Activated CD4-positive, alpha-beta T cell treated with anti-CD3 and anti-CD28 coated beads for 1 hour (primary cell): ENCODE measurements at places on chromosomes 7 and 10.

DNA sequence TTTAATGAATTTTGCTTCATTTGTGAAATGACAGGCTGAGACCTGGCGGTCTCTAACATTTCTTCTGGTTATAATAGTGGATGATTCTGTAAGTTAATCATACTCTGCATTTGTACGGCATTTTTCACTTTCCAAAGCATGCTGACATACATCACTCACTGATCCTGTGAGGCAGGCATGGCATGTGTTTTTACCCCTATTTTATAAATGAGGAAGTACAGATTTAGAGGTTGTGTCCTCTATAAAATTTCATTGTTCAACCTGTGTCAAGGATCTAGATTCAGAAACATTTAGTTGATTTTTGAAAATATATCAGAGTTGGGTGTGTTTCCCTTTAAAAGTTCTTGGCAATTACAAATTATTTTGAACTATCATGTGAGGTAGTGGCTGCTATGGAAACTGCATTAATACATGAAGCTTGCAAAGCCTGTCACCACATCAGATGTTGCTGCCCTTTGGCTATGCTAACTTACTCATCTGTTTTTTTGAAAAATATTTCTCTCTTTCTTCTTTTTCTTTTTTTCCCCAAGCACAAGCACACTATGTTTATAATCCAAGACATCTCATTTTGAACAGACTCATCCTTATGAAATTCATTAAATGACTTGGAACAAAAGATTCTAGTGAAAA, 172.7 kb downstream of the GNAI1 start:
- no peak for DNase-seq

DNA sequence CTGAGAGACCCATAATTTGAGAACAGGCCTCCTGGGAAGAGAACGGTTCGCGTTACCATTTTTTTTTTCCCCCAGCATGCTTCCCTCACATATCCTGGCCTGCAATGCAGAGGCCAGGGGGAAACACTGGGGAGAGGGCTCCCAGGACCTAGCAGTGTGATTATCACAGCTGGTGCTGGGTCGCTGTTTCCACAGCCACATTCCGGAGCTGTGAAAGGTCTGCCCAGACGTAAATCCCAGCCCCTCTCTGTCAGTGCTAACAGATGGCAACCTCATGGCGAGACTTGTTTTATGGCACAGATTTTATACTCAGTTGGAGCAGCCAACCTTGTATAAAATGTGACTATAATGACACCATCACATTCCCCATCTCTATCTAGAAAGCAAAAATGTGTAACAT, 150.5 kb downstream of the PLXDC2 start:
- no peak for DNase-seq

GRCh38 chr10:1557081-1557480, 180.2 kb downstream of the ADARB2 start:
- DNase-seq = no peak

- no peak for DNase-seq
Observed at GRCh38 chr10:96470116-96470743, 43.5 kb downstream of the TLL2 start.

DNA sequence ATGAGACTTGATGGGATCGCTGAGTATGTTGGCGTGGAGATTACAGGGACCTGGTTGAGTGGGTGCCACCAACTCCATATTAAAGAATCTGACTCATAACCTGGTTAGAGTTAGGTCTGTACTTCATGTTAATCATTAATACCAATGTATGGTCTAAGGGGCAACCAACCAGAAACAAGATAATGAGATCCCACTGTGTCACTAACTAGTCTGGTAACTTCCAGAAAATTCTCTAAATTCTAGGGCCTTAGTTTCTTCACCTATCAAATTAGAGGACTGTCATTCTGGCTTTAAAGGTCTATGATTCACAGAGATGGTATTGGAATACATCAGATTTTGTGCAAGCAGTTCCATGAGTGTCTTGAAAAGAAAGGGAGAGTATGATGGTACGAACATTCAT, 102.2 kb downstream of the SNX10 start:
- no peak for DNase-seq

DNA sequence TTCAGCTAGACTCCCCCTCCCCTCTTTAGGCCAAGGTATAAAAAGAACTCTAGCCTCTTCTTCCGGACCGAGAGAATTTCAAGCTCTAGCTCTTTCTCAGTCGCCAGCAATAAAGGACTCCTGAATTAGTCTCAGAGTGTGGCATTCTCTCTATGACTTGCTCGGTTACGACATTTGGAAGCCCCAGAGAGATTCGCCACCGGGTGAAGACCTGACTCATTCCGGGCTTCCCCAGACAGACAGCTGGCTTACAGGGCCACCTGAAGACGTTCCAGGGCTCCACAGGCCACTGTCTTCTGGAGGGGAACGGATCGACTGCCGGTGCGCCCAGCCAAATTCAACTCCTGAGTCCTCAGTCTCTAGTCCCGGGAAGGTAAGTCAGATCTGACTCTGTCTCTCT, at the start of gene AKR1B15:
Gene AKR1B15 (plus strand): TSS at position 234 of the 400 bp plus-strand sequence. CDS start 15,510 bp downstream, outside the sequence.
- no peak for DNase-seq

DNA sequence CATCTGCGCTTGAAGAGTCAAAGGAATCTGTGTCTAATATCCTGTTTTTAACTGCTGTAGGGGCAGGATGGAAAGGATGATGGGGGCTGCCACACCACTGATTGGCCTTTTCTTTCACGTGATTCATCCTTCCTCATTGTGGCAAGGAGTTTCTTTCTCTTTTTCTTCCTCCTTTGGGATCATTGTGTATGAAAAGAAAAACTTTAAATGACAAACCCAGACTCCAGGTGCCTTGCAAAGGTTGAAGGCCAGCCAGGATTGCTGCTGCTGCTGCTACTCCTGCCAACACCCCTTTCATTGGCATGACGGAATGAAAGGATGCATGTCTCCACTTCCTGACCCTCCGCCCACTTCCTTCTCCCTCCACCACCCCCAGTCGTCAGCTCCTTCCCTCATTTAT, 6.5 kb upstream of the OIT3 start:
- DNase-seq = no peak

DNA sequence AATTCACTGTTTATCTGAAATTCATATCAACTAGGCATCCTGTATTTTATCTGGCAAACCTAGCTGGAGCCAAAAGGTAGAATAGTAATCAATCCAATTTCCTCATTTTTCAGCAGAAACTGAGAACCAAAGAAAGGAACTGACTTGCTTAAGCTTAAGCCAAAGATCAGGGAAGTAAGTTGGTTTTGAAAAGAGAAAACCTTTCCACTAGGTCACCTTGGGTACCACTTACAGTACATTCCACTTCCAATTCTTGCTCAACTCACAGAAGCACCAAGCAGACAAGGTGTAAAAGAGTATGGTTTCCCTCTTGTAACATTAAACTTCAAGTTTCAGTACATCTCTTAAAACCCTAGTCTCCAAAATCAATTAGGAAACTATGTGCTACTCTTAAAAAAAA, 79.6 kb downstream of the ZFAND4 start:
- no peak for DNase-seq

DNA sequence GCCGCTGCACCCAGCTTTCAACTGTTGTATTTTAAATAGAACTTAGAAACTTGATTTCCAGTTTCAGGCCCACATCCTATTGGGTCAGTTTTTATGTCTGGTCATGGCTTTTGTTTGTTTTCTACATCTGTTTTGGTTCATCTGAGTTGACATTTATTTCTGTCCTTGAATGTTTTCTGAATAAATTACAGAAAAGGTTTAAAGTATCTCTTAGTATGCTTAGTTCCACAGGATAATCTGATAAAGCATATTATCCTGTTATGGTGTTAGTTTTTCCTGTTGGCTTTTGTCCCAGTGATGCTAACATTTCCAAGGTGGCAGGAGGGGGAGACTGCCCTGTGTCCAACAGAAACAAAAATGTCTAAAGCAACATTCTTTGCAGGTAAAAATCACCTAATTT, 733.2 kb downstream of the INHBA start:
- DNase-seq = no peak

DNA sequence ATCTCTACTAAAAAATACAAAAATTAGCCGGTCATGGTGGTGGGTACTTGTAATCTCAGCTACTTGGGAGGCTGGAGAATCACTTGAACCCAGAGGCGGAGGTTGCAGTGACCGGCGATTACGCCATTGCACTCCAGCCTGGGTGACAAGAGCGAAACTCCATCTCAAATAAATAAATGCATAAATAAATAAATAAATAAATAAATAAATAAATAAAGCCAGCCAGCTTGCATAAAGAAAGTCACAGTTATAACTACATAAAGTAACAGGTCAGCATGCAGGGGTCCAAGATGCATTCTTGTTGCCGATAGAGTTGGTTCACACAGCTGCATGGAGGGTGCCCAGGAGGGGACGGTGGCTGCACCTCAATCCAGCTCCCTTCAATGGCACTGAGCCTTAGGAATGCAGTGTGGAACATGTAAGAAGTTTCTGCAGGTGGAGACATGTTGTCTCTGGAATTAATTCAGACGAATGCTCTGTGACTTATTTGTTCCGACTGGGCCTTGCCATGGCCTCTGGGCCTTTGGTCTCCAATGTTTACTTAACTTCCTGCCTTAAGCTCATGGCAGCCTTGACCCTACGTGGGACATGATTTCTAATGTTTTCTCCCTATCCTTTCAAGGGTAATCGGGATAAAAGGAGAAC, 159.6 kb upstream of the PRKCQ start:
- no peak for DNase-seq

GRCh38 chr10:89164920-89165319, 42.2 kb downstream of the CH25H start:
- DNase-seq = no peak

DNA sequence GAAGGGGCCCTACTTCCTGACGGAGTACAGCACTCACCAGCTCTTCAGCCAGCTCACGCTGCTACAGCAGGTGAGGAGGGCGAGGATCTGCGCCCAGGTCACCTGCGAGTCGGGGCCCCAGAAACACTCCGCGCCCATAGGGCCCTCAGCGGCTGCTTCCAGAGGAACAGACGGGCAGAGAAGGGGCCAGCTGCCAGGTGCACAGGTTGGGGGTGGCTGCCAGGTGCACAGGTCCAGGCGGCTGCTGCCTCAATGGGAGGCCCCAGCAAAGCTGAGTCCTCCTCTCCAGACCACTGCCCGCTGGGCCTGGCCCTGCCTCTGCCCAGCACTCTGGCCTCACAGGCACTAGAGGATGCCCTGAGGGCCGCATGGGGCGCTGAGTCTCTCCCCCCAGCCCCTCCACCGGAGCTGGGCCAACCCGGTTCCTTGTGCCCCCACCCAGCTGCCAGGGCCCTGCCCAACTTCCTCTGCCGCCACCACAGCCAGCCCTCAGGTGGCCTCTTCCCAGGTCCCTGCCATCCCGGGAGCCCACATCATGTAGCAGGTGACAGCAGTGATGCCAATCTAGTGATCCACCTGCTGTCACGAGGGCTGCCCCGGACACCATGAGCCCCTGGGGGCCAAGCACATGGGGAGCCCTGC, 17.0 kb upstream of the UTF1 start:
- no peak for DNase-seq

DNA sequence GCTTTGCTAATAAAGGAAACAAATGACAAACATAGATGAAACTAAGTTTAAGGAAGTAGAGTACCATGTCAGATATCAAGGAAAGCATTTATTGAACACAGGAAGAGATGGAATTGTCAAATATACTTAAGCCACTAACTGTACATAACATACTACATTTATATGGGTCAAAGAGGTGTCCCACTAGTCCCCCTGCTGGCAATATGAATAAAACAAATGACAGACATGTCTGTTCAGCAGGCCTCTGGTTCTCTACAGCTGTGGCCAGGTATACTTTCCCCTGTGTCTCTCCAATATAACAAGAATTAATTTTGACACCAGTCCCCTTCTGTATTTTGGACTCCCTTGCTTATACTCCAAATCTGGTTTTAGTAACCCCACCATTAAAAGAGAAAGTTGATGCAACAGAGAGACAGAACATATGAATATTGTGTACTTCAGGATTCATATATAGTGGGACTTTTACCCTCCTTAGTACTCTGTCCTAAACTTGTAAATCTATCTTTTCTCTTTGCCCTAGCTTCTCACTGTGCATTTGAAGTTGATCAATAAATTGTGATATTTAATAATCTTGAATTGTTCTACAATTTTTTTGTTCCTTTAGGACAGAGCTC, 42.9 kb downstream of the CD36 start:
- DNase-seq = no peak

DNA sequence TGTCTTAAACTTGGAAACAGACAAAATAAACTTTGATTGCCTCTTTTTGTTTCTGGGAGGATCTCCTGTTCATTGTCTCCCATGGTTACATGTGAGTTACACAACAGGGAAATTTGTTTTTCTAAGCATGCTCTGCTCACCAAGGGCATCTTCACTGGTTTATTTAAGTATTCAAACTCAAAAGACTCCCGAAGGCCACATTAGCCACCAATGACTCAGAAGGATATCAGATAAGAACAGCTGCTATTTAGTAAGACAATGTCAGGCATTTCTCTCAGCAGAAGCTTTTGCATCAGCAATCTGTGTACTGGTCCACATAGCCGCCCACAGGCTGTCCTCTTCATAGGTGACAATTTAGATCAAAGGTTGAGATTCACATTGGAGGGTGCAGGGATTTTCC, 19.3 kb downstream of the OR6B1 start:
- no peak for DNase-seq

GRCh38 chr7:10412422-10413019, 561.2 kb upstream of the PHF14 start:
- DNase-seq = no peak

- DNase-seq = no peak
Observed at GRCh38 chr7:91020636-91021385, 243.4 kb upstream of the FZD1 start.

DNA sequence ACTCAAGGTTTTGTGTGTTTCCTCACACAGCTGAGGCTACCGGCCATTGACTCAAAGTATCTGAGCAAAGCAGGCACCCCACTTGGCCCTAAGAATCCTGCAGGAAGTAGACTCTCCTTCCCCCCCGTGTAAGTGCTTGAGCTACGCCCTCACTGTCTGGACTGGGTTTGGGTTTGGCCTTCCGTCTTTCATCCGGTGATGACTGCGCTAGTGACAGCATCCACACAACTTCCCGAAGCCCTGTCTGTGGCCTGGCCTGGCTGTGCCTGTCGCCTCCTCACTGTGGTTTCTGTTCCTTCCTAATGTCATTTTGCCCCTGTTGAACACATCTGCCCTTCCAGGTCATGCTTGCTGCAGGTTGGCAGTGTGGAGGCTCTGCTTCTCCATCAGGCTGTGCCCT, 14.5 kb downstream of the C7orf57 start:
- no peak for DNase-seq

DNA sequence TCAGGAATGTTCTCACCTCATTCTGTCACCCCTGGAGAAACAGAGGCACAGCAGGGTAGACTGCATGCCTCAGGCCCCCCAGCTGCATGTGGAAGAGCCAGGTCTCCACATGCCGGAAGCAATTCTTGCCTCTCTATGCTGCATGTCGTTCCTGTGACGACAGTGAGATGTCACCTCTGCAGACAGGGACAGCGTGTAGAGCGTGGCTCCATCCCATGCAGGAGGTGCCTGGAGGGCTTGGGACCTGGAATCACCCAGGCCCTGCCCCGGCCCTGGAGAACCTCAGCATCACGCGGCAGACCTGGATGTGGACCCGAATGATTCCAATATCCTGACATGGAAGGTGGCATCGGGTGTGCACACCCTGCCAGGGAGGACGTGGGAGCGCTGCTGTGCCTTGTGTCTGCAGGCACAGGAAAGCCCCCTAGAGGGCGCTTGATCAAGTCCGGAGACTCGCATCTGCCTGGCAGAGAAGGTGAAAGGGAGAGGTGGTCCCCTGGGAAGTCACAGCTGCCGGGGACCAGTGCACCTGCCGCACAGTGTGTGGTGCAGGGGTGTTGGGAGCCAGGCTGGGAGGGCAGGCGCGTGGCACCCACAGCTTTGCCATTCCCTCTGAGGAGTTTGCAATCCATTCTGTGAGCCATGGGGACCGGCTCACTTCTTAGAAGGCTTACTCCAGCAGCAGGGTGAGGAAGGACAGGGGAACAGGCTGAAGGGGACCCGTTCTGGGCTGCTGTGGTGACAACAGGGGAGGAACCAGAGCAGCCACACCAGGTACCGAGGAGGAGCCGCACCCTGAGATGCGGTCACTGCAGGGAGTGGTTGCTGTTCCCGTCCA, 45.3 kb upstream of the EN2 start:
- peak; percentile 18 for DNase-seq
